ENCODE measurements at places on chromosomes 7 and 10.

- DNase-seq = no peak
Measured at GRCh38 chr7:16652888-16653287, 6.9 kb downstream of the BZW2 start.

- DNase-seq = no peak
Measured at GRCh38 chr10:4024516-4025245, 239.7 kb upstream of the KLF6 start.

DNA sequence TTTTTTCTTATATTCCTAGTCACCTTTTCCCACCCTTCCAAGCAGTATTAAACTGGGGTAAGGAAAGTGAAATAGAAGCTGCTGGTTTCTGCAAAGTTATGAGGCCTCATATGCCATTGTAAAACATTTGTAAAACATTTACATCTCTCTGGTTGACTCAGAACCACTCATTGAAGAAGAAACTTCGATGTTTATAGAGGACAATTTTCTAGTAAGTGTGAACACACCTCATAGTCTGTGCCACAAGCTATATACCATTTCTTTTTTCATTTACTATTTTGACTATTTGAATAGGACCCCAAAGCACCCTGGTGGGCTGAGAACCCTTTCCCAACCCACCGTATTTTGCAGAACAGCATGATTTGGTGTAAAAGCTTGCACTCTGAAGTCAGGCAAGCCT, 12.9 kb upstream of the ITGB1 start:
- no peak for DNase-seq

- no peak for DNase-seq
Measured at GRCh38 chr7:39133088-39133487, 155.4 kb downstream of the POU6F2 start.

DNA sequence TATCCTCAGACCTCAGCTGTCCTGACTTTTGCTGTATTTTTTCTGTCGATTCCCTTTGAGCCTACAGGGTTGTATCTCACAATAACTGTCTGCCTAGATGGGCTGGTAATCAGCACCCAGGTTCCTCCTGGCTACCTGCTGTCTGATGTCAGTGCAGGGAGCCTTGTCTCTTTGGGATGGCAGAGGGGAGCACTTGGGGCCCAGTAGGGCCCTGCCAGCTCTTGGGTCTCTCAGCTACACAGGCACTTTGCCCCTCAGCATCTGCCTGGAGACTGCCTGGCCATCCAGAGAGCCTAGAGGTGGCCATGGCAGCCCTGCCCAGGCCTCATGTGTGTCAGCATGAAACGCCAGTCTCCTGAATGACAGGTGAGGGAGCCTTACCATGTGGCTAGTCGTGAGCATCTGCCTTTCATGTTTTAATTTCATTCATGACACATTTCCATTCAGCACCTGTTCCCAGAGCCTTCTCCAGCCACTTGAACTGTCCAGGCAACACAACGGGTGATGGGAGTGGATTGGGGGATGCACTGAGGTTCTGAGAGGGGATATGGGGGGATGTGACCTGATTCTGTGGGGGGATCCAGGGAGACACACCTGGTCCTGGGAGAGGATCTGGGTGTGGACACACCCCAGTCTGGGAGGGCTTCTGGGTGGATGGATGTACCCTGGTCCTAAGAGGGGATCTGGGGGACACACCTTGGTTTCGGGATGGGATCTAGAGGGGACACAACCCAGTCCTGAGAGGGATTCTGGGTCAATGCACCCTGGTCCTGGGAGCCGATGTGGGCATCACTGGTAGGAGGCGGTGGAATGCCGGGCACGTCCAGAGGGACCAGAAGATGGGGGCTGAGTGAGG, 21.9 kb downstream of the ADCY1 start:
- no peak for DNase-seq

DNA sequence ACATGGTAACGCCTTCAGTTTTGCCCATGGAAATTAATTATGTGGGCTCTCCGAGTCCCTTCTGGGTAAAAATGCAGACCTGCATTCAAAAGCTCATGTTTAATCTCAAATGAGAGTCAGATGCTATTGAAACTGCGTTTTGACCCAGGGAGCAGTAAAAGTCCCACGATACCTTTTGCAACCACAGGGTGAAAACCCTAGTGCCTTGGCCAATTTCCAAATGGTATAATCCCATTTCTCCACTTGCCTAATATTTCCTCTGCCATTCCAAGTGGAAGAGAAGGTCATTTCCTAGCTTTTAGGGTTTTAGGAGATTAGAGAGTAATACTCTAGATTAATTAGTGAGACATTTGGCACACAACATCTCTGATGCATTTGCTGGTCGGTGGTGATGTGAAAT, 132.5 kb downstream of the NRP1 start:
- no peak for DNase-seq

DNA sequence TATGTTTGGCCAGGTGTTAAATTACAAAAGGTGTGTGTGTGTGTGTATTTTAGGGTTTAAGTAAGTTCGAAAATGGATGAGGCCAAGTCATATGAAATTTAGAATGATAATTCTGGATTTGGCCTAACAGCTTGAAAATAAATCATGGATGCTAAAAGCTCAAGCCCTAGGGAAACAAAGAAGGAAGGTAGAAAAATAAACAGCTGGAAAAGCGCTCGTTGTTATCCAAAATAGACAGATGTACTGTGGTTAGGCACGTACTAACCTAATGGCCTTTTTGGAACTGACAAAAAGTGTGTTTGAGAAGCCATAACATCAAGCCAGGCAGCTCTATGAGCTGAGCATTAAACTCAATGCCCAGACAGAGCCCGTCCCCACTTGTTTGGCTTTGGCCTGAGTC, 17.5 kb upstream of the PALS2 start:
- DNase-seq = no peak

- DNase-seq = no peak
Measured at GRCh38 chr7:84624527-84624926, 429.9 kb upstream of the SEMA3A start.

- no peak for DNase-seq
Measured at GRCh38 chr10:103451091-103451813, 918 bp downstream of the CALHM2 start.

- no peak for DNase-seq
Measured at GRCh38 chr7:95199779-95200558, 124.4 kb downstream of the PON1 start.

GRCh38 chr10:20677340-20677739, 219.8 kb downstream of the NEBL start:
- no peak for DNase-seq

DNA sequence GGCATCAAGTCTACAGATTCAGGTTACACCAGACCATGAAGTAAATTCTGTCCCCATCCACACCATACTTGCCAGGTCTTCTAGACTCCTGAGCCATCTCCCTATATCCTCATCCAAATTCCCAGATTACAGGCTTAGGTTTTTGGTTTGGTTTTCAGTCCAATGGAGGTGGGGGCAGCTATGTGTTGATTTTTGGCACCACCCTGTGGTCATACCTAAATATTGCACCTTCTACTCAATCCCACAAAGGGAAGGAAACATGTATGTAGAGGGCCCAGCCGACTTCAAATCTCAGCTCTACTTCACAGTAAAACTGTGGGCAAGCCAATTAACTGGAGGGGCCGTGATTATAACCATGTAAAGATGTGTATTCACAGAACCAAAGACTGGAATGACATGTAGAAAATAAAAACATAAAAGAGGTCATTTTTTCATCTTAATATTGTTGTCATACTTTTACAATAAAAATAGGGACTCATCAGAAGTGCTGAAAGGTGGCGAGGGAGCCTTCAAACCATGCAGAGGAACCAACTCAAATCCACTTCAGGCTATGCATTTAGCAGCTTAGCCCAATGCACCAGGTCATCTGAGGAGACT, 19.8 kb downstream of the ERCC6 start:
- DNase-seq = no peak

GRCh38 chr10:102118867-102119266, 1.3 kb downstream of the LDB1 start:
- DNase-seq = no peak

DNA sequence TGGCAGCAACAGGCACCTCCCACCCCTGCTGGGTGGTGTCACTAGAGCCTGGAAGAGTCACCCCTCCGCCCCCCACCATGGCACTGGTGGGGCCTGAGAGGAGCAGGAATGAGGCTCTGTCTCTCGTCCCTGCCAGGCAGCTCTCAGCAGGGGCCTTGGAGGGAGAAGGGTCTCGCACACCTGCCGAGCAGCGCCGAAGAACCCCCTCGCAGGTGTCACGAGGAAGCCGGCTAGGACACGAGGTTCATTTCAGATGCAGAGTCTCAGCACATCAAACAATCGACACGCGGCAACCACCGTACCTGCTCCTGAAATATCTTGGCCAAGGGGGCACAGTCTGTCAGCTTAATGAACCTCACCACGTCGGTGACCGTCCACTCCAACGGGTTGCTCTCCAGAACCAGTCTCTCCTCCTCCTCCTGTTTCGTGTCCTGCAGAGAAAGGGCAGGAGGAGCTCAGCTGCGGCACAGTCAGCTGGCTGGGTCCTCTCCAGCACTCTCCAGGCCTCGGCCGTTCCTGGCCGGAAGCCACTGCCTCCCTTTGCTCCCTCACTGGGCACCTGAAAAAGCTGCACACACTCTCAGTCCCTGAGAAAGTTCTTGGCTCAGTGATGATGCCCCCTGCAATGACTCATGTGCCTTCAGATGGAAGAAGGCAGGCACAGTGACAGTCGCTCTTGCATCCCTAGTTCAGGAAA, 240.1 kb downstream of the SFMBT2 start:
- DNase-seq = no peak

GRCh38 chr7:24891311-24891735, 88.7 kb downstream of the OSBPL3 start:
- no peak for DNase-seq

DNA sequence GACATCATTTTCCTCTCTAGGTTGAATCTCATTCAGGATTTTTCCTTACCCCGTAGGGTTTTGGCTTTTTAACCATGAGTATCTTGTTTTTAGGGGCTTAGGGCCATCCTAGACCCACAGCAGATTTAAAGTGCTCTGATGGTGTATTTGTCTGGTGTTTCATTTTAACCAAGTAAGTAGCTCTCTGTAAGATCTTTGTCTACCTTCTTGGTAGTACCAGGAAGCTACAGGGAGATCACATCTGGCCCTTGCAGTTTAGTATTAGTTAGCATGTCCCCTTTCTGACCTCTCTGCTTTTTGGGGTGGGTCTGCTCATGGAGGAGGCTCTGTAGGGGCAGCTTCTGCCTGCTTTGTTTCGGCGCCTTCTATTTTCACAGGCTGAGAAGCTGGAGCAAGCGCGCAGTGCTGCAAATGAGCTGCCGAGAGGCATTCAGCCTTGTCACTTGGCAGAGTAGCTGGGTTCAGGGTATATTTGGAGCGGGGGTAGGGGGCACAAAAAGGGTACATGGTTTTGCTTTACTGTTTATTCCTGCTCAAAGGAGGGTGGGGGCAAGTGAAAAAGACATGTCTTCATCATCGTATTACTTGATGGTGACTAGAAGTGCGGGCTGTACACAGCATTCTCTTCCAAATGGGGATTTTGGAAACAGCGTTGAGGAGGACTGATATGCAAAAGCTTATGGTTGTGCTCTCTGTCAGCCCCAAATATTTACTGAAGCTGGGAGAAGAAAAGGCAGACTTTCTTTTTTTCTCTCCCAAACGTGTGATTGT, 146.3 kb downstream of the CELF2 start:
- no peak for DNase-seq

DNA sequence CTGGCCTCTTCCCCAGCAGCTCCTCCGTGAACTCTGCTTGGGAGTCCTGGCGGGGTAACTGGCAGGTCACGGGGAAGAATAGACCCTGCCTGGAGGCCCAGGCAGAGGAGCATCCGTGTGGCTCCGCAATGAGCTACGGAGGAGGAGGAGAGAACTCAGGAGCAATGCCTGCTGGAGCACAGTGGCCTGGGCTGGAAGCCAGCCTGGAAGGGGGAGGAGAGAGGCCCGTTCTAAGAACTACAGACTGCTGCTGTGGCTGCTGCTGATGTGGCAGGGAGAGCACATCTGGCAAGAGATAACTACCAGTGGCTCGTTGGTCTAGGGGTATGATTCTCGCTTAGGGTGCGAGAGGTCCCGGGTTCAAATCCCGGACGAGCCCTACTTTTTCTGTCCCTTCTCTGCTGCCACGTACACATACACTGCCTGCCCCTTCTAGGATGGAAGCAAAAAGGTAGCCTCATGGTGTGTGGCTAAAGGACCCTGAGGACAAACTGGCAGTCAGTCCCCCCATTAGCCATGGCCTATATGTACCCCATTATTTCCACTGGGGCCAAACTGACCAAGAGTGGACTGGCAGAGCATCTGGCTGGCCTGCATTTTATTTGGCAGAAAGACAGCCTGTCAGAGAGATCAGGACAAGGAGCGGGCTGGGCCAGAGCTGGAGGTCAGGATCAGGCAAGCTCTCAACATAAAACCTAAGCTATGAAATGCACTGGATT, 7.7 kb upstream of the OPN1SW start:
- no peak for DNase-seq

DNA sequence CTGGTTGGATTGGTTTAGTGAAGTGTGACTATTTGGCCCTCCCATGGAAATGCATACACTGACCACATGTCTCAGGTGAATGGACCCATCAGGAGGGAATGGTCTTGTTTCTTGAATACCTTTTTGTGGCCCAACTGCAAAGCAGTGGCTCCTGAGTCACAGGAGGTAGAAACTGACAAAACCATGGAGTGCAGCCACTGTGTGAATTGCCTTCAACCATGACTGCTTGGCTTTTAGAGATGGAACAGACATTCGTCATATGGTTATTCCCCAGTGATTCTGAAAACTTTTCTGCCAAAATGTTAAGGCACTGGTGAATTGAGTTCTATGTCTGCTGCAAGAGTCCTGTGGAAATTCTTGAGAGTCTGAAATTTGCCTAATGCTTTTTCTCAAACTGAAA, 64.7 kb downstream of the CDK14 start:
- no peak for DNase-seq

GRCh38 chr7:47474937-47475879, 106.7 kb downstream of the TNS3 start:
- no peak for DNase-seq

- DNase-seq = no peak
Measured at GRCh38 chr7:130156140-130156539, 49.1 kb downstream of the TMEM209 start.

DNA sequence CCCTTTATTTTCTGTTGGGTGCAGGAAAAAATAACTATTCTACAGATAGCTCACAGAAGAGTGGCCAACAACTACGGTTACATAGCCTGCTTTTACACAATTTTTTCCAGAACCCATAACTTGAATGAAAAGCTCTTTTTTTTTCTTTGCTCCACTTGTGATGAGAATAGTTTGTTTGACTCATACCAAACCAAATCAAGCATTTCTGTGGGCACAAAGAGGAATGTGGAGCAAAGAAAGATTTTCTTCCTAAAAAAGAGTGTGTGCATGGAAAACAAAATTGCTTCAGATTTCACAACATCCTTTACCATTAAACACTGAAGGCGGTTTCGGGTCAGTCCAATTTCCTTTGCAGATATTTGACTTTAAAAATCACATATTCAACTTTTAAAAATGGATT, 54.8 kb upstream of the RAB11FIP2 start:
- DNase-seq = no peak

GRCh38 chr7:7686811-7687508, 31.4 kb downstream of the RPA3 start:
- DNase-seq = no peak

- no peak for DNase-seq
Measured at GRCh38 chr7:9028012-9028411, 594.6 kb downstream of the NXPH1 start.

- DNase-seq = no peak
Measured at GRCh38 chr10:90424730-90425129, 433.1 kb downstream of the HTR7 start.

GRCh38 chr7:130279286-130279685, 12.6 kb downstream of the CPA2 start:
- DNase-seq = no peak
